ENCODE measurements at places on chromosomes 12 and 14.
A peak's percentile ranks its signal among the peaks of the same experiment; 100 is the strongest.

GRCh38 chr12:108709697-108710096 is 21.6 kb downstream of the CORO1C start:
- no peak for DNase-seq

- DNase-seq = no peak
Measured at GRCh38 chr12:27653661-27654060, 42.6 kb upstream of the REP15 start.

DNA sequence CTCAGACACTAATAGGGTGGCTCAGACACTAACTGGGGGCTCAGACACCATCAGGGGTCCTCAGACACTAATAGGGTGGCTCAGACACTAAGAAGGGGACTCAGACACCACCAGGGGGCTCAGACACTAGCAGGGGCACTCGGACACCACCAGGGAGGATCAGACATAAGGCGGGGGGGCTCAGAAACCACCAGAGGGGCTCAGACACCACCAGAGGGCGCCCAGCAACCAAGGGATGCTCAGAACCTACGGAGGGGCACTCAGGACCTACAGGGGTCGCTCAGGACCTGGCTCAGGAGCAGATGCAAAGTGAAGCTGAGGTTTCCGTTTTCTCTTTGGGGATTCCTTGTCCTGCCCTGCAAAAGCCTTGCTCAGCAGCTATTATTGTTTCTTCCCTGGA is 448.5 kb downstream of the TMEM121 start:
- no peak for DNase-seq

GRCh38 chr12:118611295-118611694 is 234.9 kb downstream of the SUDS3 start:
- DNase-seq = peak; percentile 70

DNA sequence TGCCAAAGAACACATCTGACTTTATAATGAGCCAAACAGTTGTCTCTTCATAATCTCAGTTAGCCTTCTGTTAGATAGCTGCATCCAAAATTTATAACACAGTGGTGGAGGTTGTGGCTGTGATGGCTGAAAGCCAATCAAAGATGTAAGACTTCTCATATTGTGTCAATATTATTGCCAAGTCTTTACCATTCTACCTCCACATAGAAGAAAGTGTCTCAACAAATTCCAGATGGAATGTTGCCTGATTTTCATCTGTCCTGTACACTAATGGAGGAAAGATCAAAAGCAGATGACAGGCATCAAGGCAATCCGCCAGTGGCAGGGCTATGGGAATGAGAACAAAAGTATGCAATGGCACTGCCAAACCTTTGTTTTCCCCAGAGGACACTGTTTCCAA is 813.1 kb upstream of the NOVA1 start:
- DNase-seq = no peak

DNA sequence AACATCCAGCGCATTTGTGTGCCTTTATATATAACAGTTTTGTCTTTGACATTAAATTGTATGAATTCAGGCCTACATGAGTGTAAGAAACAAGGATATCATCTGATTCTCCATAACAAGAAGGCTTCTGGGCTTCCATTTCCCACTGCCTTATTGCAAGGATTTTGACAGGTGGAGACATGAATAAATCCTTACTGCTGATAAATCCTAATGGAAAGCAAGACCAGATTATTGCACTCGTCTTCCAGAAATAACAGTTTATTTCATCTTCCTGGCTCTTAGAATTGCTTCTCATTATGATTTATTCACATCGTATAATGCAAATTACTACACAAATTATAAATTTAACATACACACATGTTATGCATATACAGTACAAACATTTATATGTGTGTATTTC is 348.1 kb downstream of the MDGA2 start:
- DNase-seq = no peak

DNA sequence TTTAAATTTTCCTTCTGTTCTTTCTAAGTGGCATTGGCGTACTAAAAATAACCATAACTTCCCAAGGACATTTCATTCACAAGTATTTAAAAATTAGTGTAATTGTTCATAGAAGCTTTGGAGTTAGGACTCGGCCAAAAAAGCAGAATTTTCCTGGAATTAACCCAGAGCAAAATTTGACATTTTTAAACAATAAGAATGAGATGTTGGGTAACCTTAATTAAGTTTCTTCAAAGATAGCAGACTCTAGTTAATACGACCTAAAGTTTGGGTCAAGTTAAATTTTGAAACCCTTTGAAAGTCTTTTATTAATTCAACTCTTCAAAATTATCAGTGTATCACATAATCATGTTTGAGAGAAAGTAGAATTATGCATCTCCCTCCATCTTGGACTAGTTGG is 118.3 kb downstream of the AKAP6 start:
- DNase-seq = no peak

DNA sequence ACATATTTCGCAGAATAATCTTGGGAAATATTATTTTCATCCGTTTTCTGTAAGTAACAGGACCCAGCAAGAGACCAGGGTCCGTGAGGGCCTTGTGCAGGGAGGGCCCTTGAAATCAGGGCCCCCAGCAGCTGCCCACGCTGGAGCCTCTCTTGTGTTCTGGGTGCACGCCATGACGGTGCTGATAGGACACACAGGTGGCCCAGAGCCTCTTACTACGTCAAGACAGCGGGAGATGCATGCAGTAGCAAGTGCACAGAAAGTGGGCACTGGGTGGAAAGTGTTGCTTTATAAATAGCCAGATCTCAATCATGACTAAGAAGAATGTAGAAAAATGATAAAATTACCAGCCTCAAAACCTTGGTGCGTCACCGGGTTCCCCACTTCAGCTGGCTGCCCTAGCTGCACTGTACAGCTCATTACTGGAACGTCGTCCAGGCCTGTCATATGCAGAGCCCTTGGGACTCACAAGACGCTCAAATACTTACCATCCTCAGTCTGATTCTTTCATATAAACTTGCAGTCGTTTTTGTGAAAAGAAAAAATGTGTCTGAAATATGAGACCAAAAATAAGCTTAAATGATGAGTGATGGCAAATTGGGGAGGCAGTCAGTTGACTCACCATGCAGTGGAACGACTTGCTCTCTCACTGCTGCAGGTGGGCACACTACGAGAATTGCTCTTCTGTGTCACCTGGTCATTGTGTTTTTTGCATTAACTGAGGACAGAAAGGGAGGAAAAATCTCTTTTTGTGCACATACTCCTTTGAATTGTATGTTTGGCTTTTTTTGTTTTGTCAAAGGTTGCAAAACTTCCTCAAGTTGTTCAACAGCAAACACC is 68.2 kb downstream of the DDX51 start:
- DNase-seq = no peak

DNA sequence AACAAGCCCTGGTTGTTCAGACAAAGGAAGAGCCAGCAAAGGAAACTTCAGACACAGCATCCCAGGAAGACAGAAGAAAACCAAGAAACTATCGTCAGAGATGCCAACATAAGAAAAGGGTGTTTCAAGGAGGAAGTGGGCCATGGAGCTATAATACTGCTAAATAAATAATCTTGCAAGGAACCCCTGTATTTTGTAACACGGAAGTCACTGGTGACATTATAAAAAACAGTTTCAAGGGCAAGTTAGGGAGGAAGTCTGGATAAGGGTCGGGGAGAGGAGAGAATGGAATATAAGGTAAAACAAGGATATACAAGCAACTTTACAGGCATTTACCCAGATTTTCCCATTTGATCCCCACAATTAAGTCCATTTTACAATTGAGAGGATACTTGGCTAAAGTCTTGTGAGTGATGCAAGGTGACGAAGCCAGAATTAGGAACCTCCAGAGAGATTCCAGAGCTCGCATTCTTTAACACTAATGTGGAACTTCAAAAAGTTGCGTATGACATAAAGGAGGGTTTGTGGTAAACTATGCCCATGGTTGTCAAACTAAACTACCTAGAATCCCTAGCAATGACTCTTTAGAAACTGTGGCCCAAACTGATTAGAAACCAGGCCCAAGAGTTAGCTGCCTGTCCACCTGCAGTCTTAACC is 46.4 kb downstream of the PPM1H start:
- DNase-seq = no peak

GRCh38 chr12:129789921-129790320 is 113.9 kb downstream of the TMEM132D start:
- DNase-seq = no peak

DNA sequence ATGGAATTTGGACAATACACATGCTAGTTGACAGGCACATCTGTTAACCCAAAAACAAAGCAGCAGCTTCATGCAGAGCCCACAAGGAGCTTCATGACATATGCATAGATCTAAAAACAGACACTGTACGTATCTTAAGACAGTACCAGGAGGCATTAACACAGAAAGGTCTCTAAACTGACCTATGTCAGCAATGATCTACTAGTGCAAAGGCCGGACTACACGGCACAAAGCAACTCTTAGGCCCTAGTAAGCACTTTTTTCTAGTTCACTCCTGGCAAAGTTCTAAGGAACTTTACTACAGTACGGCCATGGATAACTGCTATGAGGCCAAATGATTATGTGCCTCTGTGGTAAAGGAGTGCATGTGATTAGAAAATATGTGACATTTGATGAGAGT is 8.4 kb upstream of the KANSL2 start:
- no peak for DNase-seq

DNA sequence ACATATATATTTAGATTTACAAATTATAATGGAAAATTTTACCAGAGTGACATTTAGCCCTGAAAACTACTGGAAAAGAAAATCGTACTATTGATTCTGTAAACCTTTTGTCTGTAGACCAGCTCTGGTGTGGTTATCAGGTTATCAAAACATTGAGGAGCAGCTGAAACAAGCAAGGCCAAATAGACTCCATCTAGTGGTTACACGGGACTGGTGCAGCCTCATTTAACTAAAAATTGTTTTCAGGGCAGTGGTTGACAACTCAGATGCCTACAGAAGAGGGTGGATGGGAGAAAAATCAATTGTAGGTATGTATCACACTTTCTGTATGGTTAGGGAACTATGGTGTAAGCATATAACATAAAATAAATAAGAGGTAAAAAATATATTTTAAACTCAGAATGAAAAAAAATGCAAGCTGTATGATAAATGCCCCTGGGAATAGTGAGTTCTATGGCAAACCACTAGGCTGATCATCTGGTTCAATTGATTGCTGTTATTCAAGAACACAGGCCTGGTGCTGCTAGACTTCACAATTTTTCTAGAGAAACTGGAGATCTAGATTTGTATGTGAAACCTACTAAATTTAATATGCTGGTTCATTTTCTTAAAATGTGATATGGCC is 51.2 kb downstream of the ACSS3 start:
- no peak for DNase-seq

- no peak for DNase-seq
Measured at GRCh38 chr12:95551305-95551704, at the start of gene USP44. USP44 (minus strand) TSS chr12:95551476; CDS start chr12:95534256, 17,220 bp downstream.

DNA sequence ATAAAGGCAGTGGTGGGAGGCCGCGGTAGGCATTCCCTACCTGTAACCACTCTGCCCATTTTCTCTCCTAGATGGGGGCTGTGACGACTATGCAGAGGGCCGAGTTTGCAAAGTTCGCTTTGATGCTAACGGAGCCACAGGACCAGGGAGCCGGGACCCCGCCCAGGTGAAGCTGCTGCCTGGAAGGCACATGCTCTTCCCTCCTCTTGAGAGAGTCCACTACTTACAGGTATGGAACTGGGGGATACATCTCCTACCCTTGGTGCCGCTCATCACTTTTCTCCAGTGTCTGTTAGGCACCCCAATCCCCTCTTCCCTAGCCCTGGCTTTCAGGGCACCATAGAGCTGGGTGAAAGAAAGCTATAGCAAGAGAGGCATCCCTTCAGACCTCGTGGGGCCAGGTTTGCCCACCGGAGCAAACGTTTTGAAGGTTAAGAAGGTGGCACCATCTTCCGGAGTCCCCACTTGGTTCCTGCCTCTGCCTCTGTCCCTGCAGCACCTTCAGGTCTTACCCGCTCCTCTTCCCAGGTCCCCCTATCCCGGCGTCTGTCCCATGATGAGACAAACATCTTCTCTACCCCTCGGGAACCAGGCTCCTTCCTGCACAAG is 2.0 kb upstream of the P3H3 start:
- no peak for DNase-seq

- no peak for DNase-seq
Measured at GRCh38 chr14:23604675-23605170, 26.1 kb upstream of the JPH4 start.

DNA sequence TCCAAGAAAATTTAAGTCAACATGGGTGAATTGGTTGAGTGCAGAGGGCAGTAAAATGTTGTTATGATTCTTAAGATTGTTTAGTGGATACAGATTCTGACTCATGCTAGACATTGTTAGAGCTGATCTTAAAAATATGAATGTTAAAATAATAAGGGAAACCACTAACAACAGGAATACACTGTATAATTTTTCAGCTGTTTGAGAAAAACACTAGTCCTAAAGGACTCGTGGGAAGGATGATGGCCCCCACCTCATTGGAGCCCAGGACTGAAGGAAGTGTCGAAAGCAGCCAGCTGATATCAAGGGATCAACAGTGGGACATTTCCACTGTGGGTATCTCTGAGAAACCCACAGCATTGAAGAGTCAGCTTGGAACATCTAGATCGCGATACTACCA is 82.9 kb upstream of the SCAF11 start:
- no peak for DNase-seq

DNA sequence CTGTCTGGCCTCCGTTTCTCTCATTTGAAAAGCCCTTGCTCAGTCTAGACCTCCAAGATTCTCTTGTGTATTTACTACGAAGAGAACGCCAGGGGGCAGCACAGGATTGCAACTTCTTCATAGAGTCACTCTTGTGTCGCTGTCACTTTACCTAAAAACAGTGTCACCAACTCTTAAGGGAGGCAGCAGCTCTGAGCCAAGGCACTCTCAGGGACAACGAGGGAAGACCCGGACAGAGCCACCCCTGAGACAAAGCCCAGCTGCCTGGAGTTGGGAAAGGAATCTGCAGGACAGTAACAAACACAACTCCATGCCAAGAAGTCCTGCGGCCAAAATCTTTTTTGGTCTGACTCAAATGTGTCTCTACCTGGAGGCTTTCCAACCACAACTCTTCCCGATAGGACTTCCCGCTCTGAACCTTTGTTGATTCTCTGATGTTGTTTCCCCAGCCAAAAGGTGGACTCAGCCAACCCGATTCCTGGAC is 9.6 kb upstream of the RPAP3 start:
- no peak for DNase-seq

GRCh38 chr12:33290703-33291102 is 148.9 kb downstream of the SYT10 start:
- DNase-seq = no peak

- no peak for DNase-seq
Measured at GRCh38 chr12:96400631-96401075, 414 bp upstream of the CDK17 start.

DNA sequence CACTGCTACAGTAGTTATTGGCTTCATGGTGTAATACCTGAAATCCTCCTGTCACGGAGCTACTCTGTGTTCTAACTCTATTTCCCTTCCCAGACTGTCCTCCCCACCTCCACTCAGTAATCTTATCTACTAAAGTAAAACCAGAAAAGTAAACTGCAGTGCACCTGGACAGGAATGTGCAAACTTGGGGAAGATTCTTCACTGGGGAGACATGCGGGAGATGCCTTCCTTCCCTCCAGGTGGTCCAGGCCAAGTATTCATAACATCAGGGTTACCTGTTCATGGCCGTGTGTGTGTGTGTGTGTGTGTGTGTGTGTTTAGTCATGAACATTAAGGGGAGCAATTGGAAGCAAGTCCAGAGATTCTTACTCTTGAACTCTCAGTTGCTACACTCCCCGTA is 84.1 kb downstream of the IFNG start:
- no peak for DNase-seq
